Stromal cell of bone marrow (primary cell): ENCODE measurements at places on chromosomes 7 and 10.

DNA sequence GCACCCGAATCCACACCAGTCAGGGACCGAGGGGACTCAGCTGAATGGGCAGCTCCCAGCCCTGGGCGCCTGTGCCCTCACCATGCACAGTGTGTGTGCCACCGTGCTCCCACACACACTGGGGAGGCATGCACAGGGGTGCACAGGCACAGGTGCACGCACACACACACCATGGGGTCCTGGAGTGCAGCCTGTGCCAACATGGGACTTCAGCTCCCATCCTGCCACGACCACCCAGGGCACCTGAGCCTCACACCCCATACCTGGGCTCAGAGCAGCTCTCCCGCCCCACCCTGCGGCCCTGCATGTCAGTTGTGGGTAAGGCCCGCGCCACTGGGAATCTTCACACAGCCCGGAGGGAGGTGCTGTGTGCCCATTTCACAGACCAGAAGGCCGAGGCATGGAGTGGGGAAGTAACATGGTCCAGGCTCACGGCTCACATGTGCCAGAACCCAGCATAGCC is 8.0 kb downstream of the ELFN1 start:
- DNase-seq = no peak

DNA sequence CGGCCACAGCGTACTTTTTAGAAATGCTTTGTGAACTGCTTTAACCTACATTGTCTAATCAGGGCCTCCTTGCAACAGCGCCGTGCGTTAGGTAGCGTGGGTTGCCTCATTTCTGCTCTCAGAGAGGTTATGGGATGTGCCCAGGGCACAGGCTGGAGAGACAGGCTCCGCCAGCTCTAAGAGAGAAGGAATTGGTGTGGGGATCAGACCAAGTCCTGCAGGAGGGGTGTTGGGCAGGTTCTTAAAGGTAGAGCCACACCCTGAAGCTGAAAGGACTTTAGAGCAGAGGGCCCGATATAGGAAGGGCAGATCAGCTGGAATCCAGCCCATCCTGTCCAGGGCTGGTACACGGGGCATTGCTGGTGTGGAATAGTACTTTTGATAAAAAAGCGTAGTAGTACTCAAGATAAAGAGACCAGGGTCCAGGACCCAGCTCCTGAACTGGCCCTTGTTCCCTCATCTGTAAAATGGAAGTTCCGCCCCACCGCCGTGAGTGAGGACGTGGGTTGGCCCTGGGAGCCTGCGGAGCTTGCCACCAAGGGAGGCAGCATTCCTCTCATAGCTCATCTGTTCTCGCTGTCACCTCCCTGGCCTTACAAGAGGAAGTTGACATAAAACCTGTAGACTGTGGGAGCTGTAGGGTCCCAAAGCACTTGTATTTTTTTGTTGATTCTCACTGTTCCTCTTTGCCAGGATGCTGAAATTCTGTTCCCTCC is 37.2 kb downstream of the TMEM120A start:
- DNase-seq = no peak

- no peak for DNase-seq
Measured at GRCh38 chr10:103800089-103800488, 55.3 kb downstream of the SH3PXD2A start.

GRCh38 chr10:80264081-80265056 is 25.1 kb downstream of the MAT1A start:
- no peak for DNase-seq

GRCh38 chr10:6597478-6597877 is 17.4 kb upstream of the PRKCQ start:
- no peak for DNase-seq

DNA sequence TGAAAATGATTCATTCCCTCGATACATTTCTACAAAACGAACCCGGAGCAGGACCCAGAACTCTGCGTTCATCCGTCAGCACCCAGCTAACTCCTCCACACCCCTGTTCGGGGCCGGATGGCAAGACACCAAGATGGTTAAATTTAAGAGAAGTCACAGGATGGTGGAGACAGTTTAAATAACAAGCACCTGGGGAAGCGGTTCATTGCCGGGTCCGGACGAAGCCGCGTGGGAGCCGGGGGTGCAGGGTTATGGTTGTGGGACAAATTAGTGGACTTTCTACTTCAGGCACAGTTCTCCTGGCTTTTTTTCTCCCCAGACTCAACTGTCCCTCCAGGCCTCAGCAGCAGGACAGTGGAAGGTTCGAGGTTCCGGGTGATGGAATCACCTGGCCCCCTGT is 45.4 kb downstream of the ASB13 start:
- no peak for DNase-seq

DNA sequence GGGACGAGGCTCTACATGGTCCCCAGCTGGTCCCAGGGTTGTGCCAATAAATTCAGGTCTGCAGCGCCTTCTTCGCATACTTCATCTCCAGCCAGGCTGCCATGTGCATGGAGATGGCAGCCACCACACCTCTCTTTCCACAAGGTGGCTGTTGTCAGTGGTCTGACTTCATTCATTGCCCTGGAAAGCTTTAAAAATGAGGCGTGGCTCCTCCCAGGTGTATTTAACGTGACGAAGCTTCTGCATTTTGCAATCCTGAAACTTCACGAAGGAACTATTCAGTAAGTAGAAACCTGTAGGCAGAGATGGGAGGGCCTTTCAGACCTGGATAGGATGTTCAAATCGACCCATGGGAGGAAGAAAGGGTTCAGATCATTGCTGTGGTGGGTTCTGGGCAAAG is 53.7 kb downstream of the PFKFB3 start:
- no peak for DNase-seq

- no peak for DNase-seq
Measured at GRCh38 chr10:1553951-1554350, 183.4 kb downstream of the ADARB2 start.

DNA sequence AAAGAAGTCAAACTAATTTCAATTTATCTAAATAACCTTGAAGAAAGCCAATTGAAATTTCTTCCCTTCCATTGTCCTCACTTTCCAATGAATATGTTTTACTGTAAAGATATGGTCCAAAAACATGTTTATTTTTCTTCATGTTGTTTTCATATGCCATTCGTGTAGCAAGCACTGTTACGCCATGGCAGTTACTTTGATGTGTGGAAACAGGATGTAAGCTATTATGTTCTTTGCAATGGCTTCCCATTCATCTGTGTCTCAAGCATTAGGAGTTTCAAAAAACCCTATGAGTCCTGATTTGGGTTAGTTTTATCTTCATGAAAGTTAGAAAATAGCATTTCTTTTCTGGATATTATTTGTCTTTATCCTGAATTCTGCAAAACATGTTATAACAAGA is 31.0 kb downstream of the GPR141 start:
- DNase-seq = no peak

- no peak for DNase-seq
Measured at GRCh38 chr10:91389636-91390512, 20.3 kb upstream of the HECTD2 start.

- no peak for DNase-seq
Measured at GRCh38 chr7:81361769-81362312, 408.0 kb downstream of the HGF start.

DNA sequence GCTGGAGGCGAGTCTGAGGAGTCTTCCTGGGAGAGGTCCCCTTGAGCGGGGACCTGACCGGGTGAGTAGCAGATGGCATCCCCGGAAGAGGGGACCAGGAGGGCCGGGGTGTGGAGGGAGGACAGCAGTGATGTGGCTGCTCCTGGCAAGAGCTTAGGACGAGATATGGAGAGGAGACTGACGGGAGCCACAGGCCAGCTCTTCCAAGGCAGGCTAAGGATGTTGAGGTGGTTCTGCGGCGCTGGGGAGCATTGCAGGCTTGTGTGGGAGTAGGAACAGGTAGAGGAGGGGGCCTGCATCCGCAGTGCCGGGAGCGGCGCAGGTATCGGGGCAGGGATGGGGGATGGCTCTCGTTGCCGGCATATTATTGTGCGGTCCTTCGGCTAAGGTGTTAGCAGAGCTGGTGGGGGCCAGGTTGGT is 76.7 kb upstream of the ANLN start:
- DNase-seq = no peak

DNA sequence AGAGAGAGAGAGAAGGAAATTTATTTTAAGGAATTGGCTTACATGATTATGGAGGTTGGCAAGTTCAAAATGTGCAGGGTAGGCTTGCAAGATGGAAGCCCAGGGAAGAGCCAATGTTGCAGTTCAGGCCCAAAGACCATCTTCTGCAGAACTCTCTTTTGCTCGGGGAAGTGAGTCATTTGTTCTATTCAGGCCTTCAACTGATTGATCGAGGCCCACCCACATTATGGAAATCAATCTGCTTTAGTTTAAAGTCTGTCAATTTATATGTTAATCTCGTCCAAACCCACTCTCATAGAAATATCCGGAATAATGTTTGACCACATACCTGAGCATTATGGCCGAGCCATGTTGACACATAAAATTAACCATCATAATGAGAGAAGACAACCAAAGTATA is 113.3 kb upstream of the CXCL12 start:
- DNase-seq = no peak

GRCh38 chr7:108395426-108395825 is 60.8 kb downstream of the NRCAM start:
- DNase-seq = no peak

DNA sequence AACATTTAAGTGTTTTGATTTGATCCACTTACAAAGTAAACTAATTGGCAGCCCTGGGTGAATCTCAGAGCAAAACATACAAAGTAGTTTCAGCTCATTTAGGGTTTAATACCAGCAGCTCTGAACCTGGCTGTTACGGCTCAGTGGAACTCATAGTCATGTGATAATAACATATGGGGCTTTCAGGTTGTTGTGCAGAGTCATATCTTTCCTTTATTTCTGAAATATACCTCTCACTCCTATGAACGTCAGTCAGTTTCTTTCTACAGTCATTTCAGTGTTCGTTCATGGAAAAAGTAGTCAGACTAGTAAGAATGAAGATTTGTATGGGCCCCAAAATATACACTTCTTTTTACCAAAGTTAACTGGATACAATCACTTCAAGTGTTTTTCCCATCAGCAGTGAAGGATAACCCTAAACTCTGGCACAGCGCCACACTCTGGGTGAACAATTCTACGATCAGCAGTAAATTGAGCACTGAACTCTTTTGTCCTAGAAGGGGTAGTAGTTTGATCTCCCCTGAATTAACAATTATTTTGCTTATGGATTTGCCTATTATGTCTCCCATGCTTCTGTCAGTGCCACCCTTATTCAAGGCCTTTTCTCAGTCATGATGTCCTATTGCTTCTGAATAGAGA is 218.6 kb downstream of the THSD7A start:
- no peak for DNase-seq

- DNase-seq = no peak
Measured at GRCh38 chr7:88758381-88759229, 895 bp upstream of the ZNF804B start.

GRCh38 chr7:106111655-106112117 is 426 bp downstream of the SYPL1 start:
- peak; percentile 36 for DNase-seq

GRCh38 chr7:24290004-24290641 is 6.1 kb downstream of the NPY start:
- peak; percentile 21 for DNase-seq

DNA sequence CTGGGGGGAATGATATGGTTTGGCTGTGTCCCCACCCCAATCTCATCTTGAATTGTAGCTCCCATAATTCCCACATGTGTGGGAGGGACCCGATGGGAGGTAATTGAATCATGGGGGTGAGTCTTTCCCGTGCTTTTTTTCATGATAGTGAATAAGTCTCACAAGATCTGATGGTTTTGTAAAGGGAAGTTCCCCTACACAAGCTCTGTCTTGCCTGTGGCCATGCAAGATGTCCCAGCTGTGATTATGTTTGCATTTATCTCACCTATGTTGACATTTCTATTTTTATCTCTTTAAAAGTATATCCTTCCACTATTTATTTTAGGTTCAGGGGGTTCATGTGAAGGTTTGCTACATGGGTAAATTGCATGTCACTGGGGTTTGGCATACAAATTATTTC is 323.9 kb upstream of the GLI3 start:
- no peak for DNase-seq

DNA sequence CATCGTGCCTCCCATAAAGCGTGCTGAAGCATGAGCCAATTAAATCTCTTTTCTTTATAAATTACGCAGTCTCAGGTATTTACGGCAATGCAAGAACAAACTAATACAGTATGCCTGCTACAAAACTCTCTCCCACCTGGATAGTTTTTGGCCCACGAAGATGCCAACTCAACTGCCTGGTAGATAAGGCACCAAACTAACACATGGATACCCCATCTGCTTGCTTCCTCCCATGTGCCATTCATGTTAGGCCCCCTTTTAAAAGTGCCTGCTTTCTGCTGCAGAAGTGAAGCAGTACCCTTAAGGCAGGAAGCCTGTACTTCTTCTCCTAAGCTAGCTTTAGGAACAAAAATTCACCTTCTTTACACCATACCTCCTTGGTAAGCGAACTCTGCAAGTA is 15.6 kb upstream of the EPC1 start:
- no peak for DNase-seq

- DNase-seq = no peak
Measured at GRCh38 chr7:69364813-69365643, 233.2 kb upstream of the AUTS2 start.

- DNase-seq = no peak
Measured at GRCh38 chr7:74362266-74362665, 73.1 kb downstream of the CLIP2 start.

GRCh38 chr10:110918643-110919348 is at the start of gene BBIP1:
Gene BBIP1 (minus strand): TSS chr10:110919180. CDS start chr10:110918157, 1,023 bp downstream.
- DNase-seq = peak; percentile 100

GRCh38 chr7:118280319-118281012 is 56.0 kb downstream of the ANKRD7 start:
- DNase-seq = no peak

- no peak for DNase-seq
Measured at GRCh38 chr7:151917791-151918509, 38.3 kb upstream of the GALNTL5 start.

DNA sequence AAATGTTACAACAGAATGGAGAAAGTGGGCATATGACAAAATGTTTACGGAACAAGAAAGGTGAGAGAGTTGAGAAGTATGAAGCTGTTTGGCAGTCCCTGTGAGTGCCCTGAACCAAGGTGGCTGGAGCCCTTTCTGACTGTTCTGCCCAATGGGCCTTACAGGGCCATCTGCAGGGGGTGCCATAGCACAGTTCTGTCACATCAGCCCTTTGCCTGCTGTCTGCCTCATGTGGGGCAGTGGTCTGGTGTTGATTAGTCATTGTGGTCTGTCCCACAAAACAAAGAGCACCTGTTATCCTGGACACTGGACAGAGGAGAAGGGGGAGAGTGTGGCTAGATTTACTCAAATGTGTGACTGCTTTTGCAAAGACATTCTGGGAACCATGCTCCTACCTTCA is 51.5 kb upstream of the OSBPL3 start:
- DNase-seq = no peak

DNA sequence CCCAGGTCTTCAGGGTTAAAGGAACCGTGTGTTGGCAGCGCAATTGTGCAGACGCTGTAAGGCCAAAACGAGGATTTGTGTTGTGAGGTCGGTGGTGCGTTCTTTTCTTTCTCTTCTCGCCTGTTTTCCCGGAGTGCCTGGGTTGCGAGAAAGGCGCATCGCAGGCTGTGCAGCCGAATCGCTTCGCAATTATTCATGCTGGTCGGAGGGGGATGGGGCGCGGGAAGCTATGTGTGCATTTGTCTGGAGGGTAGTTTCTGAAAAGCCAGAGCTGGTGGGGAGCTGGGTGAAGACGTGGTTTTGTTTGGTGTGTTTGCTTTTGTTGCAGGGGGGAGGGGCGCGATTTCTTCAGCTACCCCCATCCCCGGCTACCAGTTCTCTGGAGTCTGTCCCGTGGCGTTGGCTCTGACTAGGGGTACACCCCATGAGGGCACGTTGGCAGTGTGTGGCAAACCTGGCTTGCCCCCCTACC is 2.1 kb downstream of the MXI1 start:
- DNase-seq = peak; percentile 25
